ENCODE measurements at places on chromosomes 2 and 18.

DNA sequence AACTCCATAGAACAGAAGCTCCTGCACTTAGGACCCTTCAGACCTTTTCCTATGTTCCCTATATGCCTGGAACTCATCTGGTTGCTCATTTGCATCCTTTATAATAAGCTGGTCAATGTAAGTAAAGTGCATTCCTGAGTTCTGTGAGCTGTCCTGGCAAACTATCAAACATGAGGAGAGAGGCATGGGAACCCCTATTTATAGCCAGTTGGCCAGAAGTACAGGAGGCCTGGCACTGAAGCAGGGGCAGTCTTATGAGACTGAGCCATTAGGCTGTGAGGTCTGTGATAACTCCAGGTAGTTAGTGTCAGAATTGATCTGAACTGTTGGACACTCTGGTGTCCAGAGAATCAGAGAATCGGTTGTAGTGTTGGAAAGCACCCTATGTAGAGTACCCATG is 88.4 kb downstream of the EHD3 start:
- DNase-seq = no peak

DNA sequence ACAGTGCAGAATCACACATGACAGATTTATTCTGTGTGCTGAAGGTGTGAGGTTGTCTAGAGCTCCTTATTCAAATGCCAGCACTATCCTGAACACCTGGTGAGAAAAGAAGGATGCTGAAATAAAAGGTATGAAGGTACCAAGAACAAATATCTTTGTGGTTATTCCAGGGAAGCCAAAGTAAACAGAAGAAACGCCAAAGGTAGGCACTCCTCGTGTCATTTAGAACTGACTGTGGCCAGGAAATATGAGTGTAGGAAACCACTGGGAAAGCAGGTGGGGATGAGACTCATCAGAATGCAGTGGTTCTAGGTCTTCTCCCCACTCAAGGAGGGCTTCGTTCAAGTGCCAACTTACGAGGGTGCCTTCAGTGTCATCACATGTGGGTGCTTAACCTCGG is 80.8 kb downstream of the KIF5C start:
- no peak for DNase-seq

DNA sequence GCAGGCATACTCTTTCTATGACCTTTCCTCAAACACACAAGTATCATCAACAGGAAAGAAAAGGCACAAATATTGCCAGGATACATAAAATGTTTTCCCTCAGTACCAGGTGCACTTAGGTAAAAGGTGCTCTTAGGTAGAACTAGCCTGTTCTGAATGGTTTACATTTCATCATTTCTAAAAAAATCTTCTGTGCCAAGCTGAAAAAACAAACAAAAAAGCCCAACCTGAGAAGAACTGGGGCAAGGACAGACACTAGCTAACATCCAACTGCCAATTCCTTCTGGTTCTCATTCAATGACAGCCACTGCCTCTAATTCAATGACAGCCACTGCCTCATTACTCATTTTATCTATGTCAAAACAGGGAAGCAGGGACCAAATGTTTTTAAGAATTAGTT is 68.5 kb downstream of the SPIRE1 start:
- DNase-seq = no peak

DNA sequence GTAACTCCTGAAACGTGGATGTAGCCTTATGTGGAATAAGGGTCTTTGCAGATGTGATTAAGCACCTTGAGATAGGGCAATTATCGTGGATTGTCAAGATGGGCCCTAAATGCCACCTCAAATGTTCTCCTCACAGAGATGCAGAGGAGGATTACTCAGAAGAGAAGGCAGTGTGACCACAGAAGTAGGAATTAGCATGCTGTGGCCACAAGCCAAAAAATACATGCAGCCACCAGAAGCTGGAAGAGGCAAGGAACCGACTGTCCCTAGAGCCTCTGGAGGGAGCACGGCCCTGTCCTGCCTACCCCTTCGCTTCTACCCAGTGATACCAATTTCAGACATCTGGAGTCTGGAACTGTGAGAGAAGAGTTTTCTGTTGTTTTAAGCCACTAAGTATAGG is 47.3 kb upstream of the MGAT5 start:
- no peak for DNase-seq

GRCh38 chr18:57780706-57781347 is 22.3 kb downstream of the ATP8B1 start:
- DNase-seq = no peak

DNA sequence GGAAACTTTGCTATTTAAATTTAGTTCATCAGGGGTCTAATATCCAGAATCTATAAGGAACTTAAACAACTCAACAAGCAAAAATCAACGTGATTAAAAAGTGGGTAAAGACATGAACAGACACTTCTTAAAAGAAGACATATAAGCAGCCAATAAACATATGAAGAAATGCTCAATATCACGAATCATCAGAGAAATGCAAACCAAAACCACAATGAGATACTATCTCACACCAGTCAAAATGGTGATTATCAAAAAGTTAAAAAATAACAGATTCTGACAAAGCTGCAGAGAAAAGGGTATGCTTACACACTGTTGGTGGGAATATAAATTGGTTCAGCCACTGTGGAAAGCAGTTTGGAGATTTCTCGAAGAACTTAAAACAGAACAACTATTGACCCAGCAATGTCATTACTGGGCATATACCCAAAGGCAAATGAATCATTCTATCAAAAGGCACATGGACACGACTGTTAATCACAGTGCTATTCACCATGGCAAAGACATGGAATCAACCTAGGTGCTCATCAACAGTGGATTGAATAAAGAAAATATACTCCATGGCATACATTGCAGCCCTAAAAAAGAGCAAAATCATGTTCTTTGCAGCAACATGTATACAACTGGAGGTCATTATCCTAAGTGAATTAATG is 189.9 kb downstream of the SLC4A10 start:
- DNase-seq = no peak

GRCh38 chr2:156456616-156457015 is 20.4 kb downstream of the GPD2 start:
- DNase-seq = no peak

- no peak for DNase-seq
Measured at GRCh38 chr2:108399479-108399878, 21.7 kb downstream of the SULT1C4 start.

GRCh38 chr2:221112744-221113143 is 459.4 kb downstream of the EPHA4 start:
- no peak for DNase-seq

GRCh38 chr2:101151859-101152271 is 683 bp upstream of the TBC1D8 start:
- no peak for DNase-seq

DNA sequence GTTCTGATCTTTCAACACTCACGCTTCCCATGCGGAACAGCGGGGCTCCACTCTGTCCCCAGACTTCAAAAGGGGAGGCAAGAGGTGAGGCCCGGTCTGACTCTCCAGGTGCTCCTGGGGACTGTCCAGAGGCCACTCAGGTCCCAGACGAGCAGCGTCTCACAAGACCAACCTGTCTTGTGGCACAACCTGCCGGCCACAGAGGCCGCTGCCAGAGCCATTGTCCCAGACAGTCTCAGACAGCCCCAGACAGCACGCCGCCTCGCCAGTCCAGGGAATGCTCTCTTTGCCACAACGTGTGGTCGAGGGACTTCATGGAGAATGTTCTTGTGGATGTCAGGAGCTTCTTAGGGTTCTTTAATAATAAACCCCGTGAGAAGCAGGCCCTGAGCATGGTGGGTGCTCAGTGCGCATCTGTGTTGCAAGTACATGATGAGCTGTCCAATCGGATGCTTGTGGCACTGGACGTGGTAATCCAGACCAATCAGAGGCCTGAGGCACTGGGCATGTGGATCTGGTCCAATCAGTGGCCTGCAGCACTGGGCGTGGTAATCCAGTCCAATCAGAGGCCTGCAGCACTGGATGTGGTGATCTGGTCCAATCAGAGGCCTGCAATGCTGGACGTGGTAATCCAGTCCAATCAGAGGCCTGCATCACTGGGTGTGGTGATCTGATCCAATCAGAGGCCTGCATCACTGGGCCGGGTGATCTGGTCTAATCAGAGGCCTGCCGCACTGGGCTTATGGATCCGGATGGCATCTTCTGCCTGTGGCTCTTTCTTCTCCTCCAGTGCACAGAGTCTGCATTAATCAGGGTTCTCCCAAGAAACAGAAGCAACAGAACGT is 76.4 kb downstream of the TMEM18 start:
- no peak for DNase-seq

- no peak for DNase-seq
Measured at GRCh38 chr2:5433855-5434254, 258.3 kb upstream of the SOX11 start.
